NCI-H1436 (cell line): ENCODE measurements at places on chromosomes 3 and 15.

DNA sequence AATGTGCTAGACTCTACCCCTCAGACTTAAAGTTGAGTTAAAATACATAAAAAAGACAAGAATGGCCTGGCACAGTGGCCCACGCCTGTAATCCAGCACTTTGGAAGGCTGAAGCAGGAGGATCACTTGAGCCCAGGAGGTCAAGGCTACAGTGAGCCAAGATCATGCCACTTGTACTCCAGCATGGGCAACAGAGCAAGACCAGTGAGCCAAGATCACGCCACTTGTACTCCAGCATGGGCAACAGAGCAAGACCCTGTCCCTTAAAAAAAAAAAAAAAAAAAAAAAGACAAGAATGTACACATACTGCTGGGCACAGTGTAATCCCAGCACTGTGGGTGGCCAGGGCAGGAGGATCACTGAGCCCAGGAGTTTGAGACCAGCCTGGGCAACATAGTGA lies 17.4 kb downstream of the DIS3L start:
- no peak for DNase-seq

- no peak for DNase-seq
Measured at GRCh38 chr15:25469377-25469776, 30.6 kb upstream of the UBE3A start.

DNA sequence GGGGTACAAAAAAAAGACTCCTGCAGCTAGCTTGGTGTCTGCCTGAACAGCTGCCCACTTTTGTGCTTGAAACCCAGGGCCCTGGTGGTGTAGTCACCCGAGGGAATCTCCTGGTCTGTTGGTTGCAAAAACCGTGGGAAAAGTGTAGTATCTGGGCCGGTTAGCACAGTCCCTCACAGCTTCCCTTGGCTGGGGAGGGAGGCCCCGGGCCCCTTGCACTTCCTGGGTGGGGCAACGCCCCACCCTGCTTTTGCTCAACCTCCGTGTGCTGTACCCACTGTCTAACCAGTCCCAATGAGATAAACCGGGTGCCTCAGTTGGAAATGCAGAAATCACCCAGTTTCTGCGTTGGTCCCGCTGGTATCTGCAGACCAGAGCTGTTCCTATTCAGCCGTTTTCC lies 211.7 kb upstream of the ZPLD1 start:
- DNase-seq: no peak

GRCh38 chr3:86989611-86990010 lies 1.3 kb downstream of the VGLL3 start:
- DNase-seq: no peak

DNA sequence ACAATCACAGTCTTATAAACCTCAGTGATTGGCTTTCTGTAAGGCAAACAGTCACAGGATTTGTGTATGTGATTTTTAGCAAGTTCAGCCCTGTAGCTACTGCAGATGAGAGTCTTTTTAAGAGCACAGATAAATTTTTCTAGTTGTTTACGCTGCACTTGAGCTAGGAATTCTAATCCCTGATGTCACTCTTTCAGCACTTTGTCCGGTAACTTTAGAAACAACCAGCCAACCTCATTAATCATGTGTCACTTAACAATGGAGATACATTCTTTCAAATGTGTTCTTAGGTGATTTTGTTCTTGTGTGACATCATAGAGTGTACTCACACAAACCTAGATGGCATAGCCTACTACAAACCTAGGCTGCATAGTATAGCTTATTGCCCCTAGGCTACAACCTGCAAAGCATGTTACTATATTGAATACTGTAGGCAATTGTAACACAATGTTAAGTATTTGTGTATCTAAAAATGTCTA lies 36.8 kb upstream of the GOLGA6L2 start:
- no peak for DNase-seq

- no peak for DNase-seq
Measured at GRCh38 chr3:194269610-194270145, 81.5 kb downstream of the CPN2 start.

DNA sequence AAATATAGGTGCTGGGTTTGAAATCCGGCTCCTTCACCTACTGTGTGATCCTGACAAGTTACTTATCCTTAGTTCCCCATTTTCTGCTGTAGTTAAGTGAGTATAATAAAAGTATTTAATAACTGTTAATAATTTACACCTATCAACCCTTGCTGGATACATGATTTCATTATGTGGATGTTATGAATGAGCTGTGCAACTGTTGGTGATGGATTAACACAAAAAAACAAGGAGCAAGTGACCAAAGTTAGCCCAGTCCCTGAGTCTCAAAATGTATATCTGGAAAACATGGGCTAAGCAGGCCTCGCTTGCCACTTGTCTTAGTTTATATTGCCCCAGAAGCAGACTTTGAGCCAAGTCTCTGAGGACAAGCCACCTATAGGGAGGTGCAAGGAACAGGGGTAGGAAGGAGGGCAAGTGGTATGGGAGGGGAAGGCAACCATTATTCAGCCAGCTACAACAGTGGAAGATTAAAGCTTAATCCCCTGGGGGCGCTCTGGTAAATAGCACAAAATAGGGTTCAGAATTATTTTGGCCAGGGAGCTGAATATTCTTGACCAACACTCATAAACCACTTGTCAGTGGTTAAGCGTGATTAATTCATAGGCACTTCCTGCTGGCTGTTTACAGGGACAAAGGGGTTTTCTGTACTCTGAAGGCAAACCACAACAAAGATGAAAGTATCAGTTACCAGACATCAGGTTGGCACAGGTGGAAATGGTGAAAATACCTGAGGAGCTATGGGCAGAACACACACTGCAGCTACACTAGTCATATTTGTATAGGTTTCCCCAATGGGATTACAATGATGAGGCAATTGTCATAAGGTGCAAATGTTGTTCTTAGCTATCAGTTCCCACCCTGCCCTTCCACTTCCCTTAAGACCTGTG lies 76.2 kb downstream of the TRIM42 start:
- no peak for DNase-seq

- DNase-seq: no peak
Measured at GRCh38 chr15:47691882-47692281, 25.4 kb upstream of the SEMA6D start.

DNA sequence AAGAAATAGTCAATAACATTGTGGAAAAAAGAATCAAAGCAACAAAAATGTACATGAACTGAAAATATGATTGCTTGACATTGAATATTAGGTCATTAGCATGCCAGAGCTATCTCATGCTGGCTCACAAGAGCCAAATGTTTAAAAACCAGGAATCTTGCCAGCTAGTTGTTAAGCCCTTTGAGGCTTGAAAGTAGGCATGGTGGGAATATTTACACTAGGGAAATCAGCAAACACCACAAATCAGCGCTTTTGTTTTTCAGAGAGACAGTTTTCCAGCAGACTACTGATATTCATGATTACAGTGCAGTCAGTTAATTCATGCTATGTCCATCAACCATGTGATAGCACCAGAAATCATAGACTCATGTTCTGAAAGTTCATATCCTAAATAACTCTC lies 144.8 kb downstream of the ARPP21 start:
- DNase-seq: no peak

- DNase-seq: no peak
Measured at GRCh38 chr3:183485585-183485984, 57.2 kb upstream of the MCF2L2 start.

DNA sequence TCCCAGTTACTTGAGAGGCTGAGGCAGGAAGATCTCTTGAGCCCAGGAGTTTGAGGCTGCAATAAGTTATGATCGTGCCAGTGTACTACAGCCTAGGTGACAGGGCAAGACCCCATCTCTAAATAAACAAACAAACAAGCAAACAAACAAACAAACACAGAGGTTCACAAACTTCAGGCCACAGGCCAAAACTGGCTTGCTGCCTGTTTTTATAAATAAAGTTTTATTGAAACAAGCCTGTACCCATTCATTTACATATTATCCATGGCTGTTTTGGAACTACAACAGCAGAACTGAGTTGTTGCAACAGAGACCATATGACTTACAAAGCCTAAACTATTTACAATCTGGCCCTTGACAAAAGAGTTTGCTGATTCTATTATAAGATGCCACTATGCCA lies 6.5 kb downstream of the DYNC1LI1 start:
- DNase-seq: no peak

GRCh38 chr3:188680189-188680588 lies 491.6 kb upstream of the TPRG1 start:
- no peak for DNase-seq

DNA sequence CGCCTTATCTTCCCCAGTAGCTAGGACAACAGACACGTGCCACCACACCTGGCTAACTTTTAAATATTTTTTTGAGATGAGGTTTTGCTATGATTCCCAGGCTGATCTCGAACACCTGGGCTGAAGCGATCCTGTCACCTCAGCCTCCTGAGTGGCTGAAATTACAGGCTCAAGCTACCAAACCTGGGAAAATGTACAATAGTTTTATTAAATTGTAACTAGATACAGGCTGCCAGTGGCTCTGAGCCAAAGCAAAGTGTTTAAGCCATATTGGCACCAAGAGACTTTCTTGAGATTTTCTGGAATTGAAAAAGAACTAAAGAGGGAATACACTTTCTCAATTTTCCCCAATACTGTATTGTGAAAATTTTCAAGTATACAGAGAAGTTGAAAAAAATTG lies 204.3 kb downstream of the SUCLG2 start:
- no peak for DNase-seq

DNA sequence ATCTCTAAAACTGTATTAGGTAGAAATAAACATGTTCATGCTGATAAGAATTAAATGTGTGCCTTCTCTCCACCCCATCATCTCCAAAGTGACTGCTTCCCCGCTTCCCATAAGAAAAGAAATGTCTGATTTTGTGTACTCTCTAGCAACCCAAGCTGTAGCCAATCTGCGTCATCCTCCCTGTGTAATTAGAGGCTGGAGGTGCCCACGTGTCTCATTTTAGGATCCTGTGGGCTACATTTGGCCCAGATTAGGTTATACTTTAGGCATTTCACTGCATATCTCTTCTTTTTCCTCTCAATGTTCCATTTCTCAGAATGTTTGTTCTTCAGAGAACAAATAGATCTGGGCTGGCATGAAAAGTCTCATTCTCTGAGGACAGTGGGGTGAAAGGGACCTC lies 19.3 kb upstream of the ZNF148 start:
- no peak for DNase-seq

GRCh38 chr3:59970376-59970775 lies 920.6 kb upstream of the CFAP20DC start:
- DNase-seq: no peak

DNA sequence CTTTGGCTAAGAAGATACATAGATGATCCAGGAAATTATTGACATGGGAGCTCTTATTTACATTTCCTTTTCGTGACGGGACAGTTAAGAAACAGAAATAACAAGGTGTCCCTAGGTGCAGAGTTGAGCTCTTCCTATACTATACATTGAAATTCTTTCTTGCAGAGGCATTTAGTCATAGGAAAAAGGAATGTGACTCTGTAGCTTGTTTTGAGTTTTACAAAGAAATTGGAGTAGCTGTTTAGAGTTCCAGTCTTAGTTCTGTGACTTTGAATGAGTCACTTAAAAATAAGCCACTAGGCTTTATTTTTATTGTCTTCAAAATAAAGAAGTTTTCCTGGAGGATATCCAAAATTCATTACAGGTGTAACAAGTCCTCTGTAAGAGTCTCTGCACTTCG lies 723.5 kb upstream of the SGO1 start:
- no peak for DNase-seq
